Bone marrow (tissue), 2 donors: ENCODE measurements at places on chromosomes 7 and 10.

DNA sequence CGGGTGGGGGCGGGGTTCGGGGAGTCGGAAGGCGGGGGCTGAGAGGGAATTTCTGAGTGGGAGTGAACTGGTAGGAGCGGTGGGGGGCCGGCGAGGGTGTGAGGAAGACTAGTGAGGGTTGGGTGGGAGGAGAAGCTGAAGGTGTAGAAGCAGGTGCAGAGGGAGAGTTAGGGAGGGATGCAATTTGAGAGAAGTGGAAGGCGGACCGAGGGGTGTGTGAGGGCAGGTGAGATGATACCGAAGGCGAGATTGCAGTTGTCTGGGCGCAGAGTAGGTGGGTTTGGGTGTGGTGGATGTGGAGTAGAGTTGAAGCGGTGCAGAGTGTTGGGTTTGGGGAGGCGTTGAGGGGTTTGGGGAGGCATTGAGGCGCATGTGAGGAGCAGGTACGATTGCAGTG lies 643 bp downstream of the KAT6B start:
- DNase-seq: no peak

DNA sequence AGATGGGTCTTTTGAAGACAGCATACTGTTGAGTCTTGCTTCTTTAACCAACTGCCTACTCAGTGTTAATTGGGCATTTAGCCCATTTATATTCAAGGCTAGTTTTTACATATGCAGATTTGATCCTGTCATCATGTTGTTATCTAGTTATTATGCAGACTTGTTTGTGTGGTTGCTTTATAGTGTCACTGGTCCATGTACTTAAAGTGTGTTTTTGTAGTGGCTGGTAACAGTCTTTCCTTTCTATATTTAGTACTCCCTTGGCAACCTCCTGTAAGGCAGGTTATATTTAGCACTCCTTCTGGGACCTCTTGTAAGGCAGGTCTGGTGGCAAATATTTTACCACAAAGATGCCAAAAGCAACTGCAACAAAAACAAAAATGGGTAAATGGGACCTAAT lies 66.7 kb downstream of the TES start:
- DNase-seq: no peak

- no peak for DNase-seq
Observed at GRCh38 chr10:97445357-97445721, 467 bp downstream of the EXOSC1 start.

DNA sequence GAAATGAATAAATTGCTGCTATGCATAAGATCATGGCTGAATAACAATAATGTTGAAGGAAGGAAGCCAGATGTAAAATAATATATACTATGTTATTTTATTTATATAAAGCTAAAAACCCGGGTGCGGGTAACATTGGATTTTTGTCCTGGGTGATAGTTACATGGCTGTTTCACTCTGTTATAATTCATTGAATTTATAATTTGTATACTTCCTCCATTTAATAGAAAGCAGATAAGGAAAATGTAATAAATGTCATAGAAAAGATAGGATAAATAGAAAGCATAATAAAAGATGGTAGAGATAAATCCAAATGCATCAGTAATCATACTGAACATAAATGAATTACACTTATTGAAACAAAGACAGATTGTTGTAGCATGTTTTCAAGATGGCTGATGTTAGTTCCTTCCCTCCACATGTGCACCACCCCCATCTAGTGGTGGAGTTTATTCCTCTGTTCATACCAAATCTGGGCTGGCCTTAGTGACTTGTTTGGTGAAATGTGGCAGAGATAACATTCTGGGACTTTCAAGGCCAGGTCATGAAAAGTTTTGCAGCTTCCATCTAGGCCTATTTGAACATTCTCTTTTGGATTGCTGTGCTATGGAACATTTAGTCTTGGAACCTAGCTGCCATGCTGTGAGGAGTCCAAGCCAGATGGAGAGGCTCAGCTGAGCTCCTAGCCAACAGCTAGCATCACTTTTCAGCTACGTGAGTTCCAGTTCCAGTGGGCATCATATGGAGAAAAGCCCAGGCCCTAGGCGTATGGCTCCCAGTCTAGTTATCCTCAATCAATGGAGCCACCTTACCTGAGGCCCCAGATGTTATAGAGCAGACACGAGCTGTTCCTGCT lies 46.9 kb downstream of the AHCYL2 start:
- DNase-seq: peak; percentile 64

DNA sequence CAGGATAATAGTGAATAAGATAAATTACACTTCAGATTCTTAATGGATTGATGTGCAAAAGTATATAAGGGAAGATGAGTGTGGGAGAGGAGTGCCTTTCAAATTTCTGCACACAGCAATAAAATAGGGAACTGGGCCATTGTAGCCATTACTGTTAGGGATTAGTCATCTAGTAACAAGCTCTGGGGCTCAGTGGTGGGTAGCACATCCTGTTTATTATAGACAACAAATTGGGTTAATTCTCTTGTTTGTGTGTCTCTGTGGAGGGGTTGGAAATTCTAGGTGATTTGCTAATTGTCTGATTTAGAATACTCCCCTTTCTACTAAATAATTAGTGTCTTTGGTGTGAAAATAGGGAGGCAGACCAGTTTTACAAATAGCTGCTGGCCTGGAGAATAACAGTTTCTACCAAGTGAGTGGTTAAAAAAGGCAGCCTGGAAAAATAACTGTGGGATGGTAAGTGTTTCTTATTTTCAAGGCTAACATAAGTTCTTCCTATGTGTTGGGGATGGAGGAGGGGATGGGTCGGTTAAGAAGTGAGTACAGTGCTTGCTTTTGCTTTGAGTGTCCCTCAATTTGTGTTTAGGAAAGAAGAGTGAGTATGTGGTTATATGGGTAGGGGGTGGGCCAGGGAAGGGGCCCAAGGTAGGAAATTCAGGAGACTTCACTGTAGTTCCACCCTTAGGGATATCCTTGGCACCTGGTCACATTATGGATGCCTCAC lies 43.3 kb upstream of the TMEM248 start:
- DNase-seq: peak; percentile 32

GRCh38 chr7:108497082-108497725 lies 28.7 kb downstream of the PNPLA8 start:
- peak; percentile 49 for DNase-seq

DNA sequence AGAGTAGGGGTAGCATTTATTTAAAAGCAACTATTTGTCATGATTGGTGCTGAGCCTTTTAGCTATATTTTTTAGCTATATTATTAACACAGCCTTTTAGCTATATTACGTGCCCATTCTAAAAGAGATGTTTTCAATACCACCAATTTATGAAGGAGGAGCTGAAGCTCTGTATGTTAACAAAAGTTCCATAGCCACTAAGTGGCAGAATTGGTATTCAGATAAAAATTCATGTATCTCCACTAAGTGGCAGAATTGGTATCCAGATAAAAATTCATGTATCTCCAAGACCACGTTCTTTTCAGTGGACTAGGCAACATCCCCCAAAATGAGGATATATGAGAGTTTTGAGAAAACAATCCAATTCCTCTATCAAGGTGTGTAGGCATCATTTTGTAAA lies 268.6 kb downstream of the HGF start:
- no peak for DNase-seq

DNA sequence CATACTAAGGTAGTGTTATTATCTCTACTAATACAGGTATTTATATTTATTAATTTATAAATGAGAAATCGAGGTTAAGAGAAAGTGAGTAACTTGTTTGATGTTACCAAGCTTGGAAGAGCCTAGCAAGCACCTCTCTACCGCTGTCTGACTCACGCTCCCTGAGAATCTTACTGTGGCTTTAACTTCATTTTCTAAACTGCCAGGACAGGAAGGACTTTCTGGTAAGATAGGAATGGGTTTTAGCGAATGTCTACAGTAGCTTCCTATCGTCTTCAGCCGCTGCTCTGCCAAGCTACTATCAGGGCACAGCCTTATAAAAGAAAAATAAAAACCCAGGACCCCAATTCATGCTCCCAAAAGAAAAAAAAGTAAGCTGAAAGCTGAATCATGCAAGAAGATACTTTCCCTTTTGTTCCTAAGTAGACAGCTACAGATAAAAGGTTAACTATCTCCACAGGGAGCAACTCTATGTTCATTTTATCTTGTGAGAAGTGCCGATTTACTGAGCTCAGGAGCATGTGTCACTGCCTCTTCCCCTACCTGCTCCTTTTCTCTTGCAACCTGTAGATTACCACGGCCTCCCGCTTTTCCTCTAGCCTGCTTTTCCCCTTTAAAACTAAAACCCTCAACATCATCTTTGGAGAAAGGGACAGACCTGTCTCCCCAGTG lies 60.2 kb downstream of the THNSL1 start:
- no peak for DNase-seq

DNA sequence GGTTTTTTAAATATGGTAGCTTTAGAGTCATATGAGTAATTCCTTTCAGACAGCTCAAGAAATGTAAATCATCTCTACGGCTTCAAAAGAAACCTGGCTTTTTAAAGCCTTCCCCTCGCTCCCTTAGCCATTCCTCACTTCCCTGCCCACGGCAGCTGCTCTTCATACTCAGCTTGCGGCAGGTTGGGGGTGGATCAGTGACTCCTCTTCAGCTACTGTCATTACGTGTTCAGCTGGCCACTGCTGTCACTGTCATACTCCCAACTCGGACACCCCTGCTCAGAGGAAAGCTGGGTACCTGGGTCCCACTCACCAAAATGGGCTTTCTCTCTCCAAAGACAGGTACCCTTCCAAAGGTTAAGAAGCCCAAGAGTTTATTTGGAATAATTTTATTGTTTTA lies 6.6 kb downstream of the YWHAG start:
- no peak for DNase-seq

GRCh38 chr10:103067484-103067883 lies 125.6 kb downstream of the NT5C2 start:
- DNase-seq: no peak

- no peak for DNase-seq
Observed at GRCh38 chr7:12814107-12814506, 126.7 kb downstream of the ARL4A start.

GRCh38 chr10:93152136-93152535 lies 78.4 kb downstream of the CYP26A1 start:
- DNase-seq: no peak

DNA sequence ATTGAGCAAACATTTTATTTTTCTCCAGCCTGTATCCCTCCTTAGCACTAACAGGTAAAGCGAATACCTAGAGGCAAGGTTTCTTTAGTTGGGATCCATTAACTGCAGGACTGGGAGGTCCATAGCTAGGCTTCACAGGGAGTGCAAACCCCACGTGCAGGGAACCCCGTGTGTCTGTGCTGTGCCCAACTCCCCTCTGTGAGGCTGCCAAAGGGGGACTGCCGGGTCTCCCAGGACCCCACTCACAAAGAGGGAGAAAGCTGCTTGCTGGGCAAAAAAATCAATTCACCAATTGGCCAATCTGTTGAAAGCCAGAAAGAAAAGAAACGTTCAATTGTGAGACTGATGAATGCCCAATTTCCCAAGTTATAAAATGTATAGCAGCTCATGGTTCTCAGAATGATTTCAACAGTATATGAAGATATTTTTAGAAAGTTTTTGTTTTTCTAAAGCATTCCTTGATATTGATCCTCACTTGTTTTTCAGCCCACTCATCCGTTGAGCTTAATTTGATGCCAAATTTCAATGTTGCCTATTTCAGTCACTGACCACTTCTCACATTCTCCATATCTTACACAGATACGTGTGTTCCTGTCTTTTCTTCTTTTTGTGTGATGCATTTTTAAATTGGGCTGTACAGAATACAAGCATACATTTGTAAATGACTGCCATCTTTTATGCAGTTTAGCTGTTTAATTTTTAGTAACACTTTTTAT lies 202.7 kb upstream of the PRSS58 start:
- no peak for DNase-seq

GRCh38 chr10:30284865-30285594 lies 64.0 kb downstream of the MTPAP start:
- no peak for DNase-seq

DNA sequence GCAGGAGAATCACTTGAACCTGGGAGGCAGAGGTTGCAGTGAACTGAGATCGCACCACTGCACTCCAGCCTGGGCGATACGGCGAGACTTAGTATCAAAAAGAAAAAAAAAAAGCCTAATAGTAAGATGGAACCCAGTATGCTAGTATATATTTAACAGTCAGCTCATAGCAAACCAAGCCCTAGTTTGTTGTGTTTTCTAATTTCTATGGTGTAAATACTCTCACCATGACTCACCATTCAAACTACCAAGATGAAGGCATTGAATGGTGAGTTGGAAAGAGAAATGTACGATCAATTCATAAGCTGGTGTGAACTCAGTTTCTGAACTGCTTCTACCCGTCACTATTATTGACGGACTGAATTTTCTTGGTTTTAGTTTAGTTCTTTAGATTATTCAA lies 173.7 kb upstream of the KAT6B start:
- no peak for DNase-seq

- DNase-seq: no peak
Observed at GRCh38 chr10:43842496-43842895, 193.8 kb upstream of the ZNF32 start.
